ENCODE measurements at places on chromosomes 11 and 22.

DNA sequence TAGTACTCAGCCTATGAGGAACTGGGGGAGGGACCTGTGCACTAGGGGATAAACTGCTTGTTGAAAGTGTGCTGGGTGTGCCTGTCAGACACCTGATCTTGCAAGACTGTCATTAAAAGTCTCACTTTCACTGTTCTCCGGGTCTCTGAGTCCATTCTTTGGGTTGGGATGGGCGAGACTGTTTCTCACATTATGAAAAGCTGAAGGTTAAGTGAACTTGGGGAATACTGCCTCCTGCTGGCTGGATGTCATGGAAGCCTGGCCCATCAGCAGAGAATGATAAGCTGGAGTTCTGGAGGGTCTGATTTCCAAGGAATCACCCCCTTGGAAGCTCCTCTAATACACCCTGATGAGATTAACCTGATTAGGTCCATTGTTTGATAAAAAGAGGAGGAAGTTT, 9.0 kb upstream of the VPREB1 start:
- DNase-seq, result no peak

- no peak for DNase-seq
Observed at GRCh38 chr11:2949920-2950319, 20.7 kb upstream of the PHLDA2 start.

DNA sequence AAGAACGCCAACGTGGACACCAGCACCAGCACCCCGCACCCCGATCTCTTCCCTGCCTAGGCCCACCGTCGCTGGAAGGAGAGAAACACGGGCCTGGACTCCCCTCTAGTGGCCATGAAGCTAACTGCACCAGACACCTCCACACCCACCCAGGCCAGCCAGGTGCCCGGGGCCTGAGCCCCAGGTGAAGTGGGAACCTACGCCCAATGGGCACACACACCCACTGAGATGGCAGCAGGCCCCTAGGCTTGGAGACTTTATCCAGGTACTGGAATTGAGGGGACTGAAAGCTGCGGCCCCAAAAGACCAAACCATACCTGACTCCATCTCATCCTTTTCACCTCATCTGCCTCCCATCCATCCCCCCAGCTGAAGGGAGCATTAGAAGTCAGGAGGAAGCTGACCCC, 81.0 kb downstream of the BUD13 start:
- no peak for DNase-seq

DNA sequence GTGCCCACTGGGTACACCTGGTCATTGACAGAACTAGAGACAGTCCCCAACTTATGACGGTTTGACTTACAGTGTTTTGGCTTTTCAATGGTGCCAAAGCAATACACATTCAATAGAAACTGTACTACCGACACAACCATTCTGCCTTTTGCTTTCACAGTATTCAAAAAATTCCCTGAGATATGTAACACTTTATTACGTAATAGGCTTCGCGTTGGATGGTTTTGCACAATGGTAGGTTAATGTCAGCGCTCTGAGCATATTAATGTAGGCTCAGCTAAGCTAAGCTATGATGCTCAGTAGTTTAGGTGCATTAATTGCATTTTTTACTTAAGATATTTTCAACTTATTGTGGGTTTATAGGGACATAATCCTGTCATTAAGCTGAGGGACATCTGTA, 105.1 kb upstream of the B3GAT1 start:
- no peak for DNase-seq

- no peak for DNase-seq
Observed at GRCh38 chr22:19607192-19608002, 83.2 kb upstream of the CLDN5 start.

DNA sequence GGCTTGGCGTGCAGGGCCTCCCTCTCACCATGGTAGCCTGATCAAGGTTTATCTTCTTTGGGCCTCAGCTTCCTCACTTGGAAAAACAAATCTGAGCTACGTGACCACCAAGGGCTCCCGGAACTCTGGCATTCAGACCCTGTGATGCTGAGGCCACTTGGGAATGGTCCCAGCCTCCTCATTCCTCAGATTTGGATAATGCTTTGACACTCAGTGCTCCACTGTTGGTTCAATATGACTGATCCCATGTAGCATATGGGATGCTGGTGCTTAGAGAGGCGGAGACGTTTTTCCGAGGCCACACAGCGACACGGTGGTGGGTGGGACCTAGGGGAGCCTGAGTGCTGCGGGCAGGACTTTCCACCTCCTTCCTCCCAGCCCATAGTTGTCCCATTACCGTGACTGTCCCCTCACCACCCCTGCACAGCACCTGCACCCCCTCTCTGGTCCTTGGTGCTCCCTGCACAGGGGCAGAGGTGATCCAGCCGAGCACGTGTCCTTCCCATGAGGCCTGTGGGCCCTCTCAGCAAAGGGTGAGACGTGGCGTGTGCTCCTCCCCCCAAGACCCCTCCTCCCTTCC, 23.1 kb downstream of the MB start:
- no peak for DNase-seq
